Omental fat pad (tissue), 4 donors: ENCODE measurements at places on chromosomes 13 and 19.

GRCh38 chr19:38290631-38291147 lies 13.4 kb upstream of the C19orf33 start:
- no peak for DNase-seq

- DNase-seq, result no peak
Observed at GRCh38 chr13:46341112-46341711, 45.8 kb downstream of the RUBCNL start.

- DNase-seq, result no peak
Observed at GRCh38 chr13:111898956-111899713, 167.8 kb upstream of the SOX1 start.

DNA sequence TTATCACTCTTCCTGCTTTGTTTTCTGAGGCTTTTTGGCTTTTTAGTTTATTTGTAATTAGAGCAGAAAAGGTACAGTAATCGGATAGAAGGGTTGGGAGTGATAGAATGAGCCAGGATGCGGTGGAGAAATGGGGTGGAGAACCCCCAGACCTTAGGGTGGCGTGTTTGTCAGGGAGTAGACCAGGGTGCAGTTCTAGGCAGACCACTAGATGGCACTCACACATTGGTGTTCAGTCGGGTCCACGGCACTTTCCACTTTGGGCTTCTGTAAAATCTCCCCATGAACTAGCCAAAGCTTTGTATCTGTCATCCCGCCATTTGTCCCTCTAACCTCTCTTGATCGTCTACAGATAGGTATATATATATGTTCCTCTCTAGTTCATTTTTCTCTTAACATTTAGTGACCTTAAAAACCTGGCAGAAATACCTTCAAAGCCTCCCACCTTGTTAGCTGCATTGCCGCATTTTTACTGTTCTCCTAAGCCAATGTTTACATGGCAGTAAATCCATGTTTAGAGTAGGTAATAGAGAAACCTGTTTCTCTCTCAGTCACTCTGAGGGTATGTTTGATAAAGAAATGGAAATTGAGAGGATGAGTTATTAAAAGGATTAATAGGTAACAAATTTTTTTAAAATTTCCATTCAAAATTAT lies 154.9 kb downstream of the TM9SF2 start:
- peak; percentile 87 for DNase-seq

- no peak for DNase-seq
Observed at GRCh38 chr19:10219678-10220077, 11.5 kb downstream of the S1PR2 start.

GRCh38 chr19:49710372-49710951 lies 19.5 kb downstream of the CPT1C start:
- no peak for DNase-seq

GRCh38 chr19:12938779-12939601 lies 581 bp downstream of the CALR start:
- DNase-seq, result no peak
